ENCODE measurements at places on chromosomes 1 and 21. TPM values are rescaled to one million over a fixed set of nuclear protein-coding genes. Genes with fewer than 3 reads are reported as not detected.

SMIM11 gene
- total RNA-seq = 4.3 TPM

SMIM1 gene
- total RNA-seq = 0.75 TPM

MAGI3 gene
- 8.0 TPM for total RNA-seq

SELP gene
- 2.3 TPM for total RNA-seq

RGS16 gene
- 23.5 TPM for total RNA-seq

Measured in T-helper 17 cell (primary cell).